ENCODE measurements at places on chromosomes 13 and 19.
A peak's percentile ranks its signal among the peaks of the same experiment; 100 is the strongest.

DNA sequence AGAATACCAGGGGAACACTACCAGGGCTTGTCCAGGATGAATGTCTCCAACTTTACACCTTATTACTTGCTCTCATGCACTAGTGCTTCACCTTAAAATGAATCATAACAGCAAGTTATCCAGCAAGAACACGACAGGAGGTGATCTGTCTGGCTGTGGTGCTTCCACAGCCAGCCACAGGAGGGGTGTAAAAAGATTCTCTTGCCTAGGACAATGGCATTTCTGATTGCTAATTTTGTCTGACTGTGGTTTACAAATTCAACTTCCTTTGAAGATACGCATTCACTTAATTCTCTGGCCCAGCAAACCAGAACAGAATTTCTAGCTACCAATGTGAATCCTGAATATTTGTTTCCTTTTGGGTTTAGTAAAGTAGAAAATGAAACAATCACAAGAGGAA is 23.1 kb upstream of the COG3 start:
- DNase-seq, result peak; percentile 3

DNA sequence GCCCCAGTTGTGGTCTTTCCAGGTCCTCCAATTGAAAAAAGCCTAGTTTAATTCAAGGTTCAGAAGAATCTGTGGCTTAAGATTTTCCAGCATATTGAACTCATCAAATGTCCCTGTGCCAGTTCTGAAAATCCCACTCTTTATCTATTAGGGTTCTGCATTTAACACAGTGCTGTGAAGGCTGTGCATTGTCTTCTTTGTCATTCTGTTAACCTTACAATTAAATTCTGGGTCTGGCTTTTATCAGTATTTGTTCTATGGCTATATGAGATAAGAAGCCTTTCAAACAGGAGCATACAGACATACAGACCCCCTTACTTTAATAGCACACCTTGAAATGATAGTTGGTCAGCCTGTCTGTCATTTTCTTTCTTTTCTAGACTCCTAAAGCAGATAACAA is 362.1 kb upstream of the DACH1 start:
- DNase-seq, result no peak

GRCh38 chr13:32381539-32381938 is 46.4 kb downstream of the N4BP2L1 start:
- peak; percentile 61 for DNase-seq

DNA sequence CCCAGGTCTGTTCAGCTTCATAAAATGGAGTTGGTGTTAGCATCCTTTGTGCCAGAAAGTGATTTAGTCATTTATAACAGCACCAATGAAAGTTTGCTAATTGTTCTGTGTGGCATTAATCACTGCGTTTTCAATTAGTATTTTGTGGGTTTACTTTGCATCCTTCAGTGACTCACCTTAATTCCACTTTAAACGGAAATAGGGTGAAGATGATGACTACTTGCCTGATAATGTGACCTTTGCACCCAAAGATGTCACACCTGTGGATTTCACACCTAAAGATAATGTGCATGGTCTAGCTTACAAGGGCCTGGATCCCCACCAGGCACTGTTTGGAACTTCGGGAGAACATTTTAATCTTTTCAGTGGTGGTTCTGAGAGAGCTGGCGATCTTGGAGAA is 15.0 kb downstream of the GPATCH1 start:
- DNase-seq, result no peak

DNA sequence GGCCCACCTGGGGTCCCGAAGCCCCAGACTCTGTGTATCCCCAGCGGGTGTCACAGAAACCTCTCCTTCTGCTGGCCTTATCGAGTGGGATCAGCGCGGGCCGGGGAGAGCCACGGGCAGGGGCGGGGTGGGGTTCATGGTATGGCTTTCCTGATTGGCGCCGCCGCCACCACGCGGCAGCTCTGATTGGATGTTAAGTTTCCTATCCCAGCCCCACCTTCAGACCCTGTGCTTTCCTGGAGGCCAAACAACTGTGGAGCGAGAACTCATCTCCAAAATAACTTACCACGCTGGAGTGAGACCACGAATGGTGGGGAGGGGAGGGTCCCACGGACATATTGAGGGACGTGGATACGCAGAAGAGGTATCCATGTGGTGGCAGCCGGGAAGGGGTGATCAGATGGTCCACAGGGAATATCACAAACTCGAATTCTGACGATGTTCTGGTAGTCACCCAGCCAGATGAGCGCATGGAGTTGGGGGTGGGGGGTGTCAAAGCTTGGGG is 1.0 kb upstream of the ICAM5 start:
- no peak for DNase-seq

DNA sequence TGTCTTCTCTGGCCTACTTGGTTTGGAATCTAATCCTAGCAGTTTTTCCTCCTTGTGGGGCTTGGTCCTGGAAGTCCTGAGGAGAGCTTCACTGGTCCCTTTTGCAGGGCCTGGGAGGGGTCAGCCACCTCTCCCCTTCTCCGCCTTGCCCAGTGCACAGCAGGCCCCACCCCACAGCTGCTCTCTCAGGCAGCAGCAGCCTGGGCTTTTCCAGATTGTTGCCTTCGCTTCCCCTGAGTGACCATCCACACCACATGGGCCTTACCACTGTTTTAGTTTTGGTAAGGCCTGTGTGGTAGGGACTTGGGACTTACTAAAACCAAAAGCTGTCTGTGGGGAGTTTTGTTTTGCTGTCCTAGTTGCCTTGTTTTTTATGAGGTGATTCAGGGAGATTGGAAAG is 11.5 kb downstream of the MPHOSPH8 start:
- DNase-seq, result no peak

GRCh38 chr13:77513719-77514335 is 21.7 kb upstream of the SCEL start:
- DNase-seq, result no peak

GRCh38 chr13:59364641-59365085 is 799.1 kb downstream of the DIAPH3 start:
- no peak for DNase-seq

DNA sequence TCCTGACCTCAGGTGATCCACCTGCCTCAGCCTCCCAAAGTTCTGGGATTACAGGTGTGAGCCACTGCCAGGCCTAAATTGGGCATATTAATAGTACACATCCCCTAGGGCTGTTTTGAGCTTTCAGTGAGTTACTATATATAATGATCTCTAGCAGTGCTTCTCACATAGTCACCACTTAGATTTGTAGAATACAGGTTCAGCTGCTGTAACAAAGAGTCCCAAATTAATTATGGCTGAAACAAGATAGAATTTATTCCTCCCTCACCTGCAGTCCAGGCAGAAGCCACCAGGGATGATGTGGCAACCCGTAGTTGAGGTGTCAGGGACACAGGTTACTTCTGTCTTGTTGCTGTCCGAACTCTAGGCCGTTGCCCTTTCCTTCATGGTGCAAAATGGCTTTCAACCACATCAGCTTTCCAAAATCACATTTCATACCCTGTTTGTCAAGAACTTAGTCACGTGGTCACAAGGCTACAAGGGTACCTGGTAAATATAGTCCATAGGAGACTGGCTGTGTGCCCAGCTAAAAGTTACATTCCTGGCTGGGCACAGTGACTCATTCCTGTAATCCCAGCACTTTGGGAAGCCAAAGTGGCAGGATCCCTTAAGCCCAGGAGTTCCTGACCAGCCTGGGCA is 2.9 kb downstream of the PROSER3 start:
- no peak for DNase-seq

DNA sequence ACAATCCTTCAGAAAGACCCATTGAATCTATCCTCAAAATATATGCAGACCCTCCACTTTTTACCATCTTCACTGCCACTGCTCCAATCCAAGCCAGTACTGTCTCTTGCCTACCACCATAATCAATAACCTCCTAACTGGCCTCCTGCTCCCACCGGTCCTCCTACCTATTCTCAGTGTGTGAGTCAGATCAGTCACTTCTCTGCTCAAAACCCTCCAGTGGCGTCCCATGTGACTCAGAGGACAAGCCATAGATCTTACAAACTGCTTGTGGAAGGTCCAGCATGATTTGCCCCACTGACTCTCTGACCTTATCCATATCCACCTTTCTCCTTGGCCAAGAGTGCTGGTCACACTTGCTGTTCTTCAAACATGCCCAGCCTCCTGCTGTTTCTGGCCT is 23.4 kb upstream of the MBNL2 start:
- no peak for DNase-seq

DNA sequence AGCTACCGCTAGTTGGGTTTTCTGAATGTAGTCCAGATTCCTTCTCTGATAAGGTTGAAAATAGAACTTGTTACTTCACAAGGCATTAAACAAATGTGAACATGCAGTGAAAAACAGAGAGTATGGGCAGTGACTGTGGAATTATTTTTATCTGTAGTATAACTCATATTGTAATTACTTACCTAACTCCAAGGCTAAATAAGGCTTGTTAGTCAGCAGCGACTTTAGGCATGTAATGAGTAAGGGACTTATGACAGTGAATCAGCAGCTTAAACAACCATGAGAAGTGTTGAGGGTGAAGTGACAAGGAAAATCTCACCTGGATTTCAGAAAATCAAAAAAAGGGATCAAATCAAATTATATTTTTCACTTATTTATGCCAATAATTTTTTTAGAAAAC is 1719.5 kb upstream of the MIR17HG start:
- no peak for DNase-seq

- peak; percentile 74 for DNase-seq
Observed at GRCh38 chr13:76350399-76350798, 535.8 kb downstream of the KCTD12 start.

DNA sequence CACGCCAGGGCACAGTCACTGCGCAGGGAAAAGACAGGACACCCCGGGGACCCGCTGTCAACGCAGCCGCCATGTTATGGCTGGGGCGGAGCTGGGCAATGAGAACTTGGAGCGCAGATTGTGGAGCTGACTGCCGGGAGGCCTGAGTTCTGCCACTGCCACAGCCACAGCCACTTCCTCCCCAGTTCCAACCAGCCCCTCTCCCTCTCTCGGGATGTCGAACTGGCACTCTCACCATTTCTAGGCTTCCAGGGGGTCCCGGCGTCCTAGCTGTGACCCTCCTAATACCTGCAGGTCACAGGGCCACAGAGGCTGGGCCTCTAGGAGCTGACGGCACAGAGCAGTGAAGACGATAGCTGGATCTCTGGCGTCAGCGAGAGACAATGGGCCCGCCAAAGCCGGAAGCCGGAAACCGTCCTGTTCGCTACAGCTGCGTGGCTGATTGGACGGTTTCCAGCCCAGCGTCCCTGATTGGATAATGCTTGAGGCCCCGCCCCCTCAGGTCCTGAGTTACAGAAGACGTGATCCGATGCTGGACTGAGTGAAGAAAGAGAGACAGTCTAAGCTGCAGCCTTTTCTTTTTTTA is at the start of gene ZNF506:
Gene ZNF506 (minus strand): TSS at position 385 of the 586 bp plus-strand sequence. CDS start 147 bp downstream, at position 238.
- peak; percentile 95 for DNase-seq

GRCh38 chr13:49791315-49791710 is 1.2 kb downstream of the KPNA3 start:
- peak; percentile 32 for DNase-seq

GRCh38 chr19:4971424-4971793 is 2.5 kb downstream of the KDM4B start:
- DNase-seq, result no peak

GRCh38 chr13:100667894-100668293 is 6.7 kb downstream of the TMTC4 start:
- DNase-seq, result peak; percentile 11

- DNase-seq, result no peak
Observed at GRCh38 chr13:40576369-40576768, 90.1 kb downstream of the FOXO1 start.

DNA sequence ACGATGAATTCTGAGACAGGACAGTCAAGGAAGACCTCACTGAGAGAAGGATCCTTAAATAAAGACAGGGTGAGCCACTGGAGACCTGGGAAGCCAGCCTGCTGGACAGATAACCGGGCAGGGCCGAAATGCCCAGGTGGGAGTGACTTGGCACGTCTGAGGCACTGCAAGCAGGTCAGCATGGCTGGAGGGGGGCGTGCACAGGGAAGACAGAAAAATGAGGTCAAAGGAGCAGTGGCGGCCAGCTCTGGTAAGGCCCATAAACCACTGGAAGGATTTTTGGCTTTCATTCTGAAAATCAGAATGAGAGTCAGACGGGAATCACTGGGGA is 5.8 kb upstream of the ATP1A3 start:
- no peak for DNase-seq

DNA sequence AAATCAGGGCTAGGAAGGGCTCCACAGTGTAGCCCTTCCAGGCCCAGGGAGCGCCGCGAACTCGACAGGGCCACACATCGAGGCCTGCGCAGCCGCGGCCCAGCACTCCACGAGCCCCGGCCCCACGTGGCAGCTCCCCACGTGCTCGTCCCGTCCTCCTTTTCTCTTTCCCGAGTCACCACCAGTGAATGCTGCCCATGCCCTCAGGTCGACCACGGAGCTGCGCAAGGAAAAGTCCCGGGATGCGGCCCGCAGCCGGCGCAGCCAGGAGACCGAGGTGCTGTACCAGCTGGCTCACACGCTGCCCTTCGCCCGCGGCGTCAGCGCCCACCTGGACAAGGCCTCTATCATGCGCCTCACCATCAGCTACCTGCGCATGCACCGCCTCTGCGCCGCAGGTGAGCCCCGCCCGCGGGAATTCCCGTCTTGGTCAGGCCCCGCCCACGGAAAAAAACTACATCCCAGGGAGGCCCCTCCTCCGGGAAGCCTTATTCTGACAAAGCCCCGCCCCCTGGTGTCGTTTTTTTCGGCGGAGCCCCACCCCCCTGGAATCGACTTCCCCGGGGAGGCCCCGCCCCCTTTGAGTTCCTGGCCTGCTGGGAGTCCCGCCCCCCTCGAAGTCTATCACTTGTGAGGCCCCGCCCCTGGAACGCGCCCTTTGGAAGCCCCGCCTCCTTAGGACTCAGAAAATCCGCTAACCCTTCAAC is 7.0 kb downstream of the HIF3A start:
- no peak for DNase-seq

DNA sequence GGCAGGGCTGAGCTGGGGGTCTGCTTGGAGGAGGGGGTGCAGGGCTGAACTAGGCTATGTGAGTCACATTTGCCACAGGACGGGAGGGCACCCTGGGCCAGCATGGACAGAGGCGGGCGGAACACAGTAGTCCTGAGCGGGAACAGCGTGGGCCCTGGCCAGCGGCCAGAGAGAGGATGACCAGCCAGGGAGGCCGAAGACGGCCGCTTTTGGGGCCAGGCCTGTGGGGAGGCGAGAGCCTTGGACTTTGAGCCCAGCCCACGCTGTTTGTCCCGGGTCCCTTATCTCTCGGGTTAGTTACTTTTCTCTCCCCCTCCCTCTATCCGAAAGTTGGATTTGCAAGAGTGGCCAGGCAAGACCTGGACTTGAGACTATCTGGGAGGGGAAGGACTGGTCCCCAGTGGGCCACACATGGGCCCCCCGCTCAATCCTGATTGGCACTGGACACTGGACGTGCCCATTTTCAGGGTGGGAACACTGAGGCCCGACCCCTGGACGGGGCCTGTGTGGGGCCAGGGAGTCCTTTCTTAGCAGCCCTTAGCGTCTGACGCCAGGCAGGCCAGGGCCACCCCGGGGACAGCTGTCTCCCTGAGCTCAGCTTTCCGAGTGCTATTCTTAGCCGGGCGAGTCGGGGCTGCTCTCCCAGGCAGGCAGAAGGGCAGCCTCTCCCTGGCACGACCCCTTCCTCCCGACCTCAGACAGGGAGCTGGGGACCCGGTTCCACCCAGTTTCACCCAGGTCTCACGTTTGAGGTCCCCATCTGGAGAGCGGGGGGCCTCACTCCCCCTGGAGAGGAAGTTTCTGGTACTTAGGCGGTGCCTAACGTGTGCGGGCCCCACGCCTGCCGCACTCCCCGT is 833 bp downstream of the GAMT start:
- no peak for DNase-seq
